ENCODE measurements at places on chromosomes 4 and X.

DNA sequence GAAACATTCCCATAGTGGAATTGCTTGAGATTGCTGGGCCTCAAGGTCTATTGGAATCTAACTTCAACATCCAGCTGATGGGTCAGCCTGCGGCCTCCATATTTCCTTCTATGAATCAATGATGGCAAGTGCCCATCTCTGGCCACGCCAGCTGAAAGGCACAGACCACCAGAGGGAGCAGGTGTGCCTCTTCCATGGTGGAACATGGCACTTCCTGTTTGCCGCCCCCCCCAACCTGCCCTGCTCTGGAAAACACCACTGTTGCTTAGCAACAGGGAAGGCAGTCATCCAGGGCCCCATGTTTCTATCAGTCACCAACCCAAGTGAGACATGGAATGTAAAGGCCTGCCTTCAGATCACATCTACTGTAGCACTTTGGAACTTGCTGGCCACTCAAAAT lies 11.6 kb downstream of the PAGE4 start:
- peak; percentile 34 for DNase-seq

- DNase-seq, result no peak
These were observed 22.1 kb downstream of the STAP1 start for GRCh38 chr4:67580577-67580976.

DNA sequence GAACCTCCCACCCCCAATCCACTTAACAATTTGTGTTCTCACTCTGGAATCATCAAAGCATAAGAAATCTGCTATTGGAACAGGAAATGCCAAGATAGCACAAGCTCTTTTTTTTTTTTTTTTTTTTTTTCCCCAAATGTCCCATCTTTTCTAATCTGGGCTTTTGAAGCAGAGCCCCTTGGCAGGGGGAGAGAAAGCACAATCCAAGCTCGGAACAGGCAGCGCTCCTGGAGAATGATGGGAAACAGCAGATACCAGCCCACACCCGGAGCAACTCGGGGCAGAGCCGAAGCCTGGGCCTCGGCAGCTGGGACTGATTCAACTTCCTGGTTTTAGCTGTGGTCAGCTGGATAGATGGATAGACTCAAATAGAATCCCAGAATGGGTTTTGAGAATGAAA lies 235.1 kb downstream of the QDPR start:
- no peak for DNase-seq

DNA sequence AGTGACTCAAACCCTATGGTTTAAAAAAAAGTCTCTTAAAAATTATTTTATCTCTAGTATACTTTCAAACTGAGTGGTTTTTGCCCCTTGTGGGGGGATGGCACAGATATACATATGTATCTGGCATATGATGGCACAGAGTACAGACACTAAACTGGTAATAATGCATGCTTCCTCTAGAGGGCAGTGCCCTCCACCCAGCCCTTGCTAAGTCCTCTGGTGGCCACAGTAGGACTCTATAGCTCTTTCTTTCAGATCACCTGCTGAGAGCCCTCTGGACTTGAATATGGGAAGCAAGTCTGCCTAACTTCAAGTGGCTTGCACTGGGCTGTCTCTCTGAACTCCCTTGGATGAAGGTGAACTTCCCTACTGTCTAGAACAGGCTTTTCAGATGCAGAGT lies 66.3 kb downstream of the TSPAN7 start:
- DNase-seq, result no peak

- no peak for DNase-seq
These were observed 223.8 kb downstream of the CHIC2 start for GRCh38 chr4:53840643-53841042.

- DNase-seq, result no peak
These were observed 1824.7 kb downstream of the PCDH7 start for GRCh38 chr4:32544846-32545245.

- no peak for DNase-seq
These were observed at the start of gene KLHL34 for GRCh38 chrX:21658152-21658737. TSS of gene KLHL34 (minus strand) at chrX:21658330. CDS start at chrX:21657788, 542 bp downstream.

- no peak for DNase-seq
These were observed 75.6 kb upstream of the AGA start for GRCh38 chr4:177517862-177518261.

- DNase-seq, result no peak
These were observed 1.8 kb downstream of the PROM1 start for GRCh38 chr4:16082041-16082425.

GRCh38 chr4:112808001-112808400 lies 171.1 kb downstream of the LARP7 start:
- no peak for DNase-seq

DNA sequence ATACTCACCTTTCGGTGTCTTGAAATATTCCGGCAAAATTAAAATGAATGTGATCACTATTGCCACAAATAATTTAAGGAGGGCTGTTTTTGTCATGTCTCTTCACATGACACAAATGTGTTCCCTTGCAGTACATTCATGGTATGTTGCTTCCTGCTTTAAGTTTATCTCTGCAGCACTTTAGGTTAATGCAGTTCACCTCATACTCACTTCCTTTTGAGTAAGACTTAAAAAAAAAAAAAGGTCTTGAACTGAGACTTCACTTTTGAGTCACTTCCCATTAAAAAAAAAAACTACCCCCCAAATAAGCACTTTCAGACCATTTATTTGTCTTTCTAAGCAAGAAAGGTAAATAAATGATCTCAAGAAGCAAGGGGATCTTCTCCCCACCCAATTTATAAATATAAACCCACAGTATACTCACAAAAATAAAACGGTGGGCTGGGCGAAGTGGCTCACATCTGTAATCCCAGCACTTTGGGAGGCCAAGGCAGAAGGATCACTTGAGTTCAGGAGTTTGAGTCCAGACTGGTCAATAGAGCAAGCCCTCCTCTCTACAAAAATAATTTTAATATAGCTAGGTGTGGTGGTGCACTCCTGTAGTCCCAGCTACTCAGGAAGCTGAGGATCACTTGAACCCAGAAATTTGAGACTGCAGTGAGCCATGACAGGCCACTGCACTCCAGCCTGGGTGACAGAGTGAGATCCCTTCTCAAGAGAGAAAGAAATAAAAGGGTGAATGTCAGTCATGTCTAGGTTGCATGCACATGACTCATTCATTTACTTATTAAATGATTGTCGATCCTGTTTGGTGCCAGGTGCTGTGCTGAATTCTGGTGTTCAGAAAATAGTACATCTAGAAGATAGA lies at the start of gene TMEM156:
TSS of gene TMEM156 (minus strand) at position 192 of the 868 bp plus-strand sequence. CDS start at position 96, 96 bp downstream.
- no peak for DNase-seq

DNA sequence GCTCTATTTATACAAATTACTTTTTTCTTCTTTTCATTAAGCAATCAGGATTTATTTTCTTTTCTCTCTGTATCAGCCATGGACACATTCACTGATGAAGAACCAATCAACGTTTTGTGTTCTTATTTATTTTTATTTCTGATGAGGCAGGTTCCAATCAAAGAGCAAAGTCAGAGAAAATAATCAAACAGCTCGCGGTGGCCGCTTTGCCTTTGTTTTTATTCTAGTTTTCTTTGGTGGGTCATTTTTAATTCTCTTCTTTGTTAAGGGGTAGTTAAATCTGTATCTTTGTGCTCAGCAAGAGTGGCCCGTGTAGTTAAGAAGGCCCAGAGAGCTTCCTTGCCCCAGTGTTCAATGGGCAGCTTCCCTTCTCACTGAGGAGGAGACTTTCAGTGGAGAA lies 71.4 kb downstream of the FBXO8 start:
- no peak for DNase-seq

- DNase-seq, result no peak
These were observed 142.5 kb downstream of the STAG2 start for GRCh38 chrX:124103966-124104365.

- DNase-seq, result no peak
These were observed 78.6 kb upstream of the BOD1L1 start for GRCh38 chr4:13706120-13706519.

DNA sequence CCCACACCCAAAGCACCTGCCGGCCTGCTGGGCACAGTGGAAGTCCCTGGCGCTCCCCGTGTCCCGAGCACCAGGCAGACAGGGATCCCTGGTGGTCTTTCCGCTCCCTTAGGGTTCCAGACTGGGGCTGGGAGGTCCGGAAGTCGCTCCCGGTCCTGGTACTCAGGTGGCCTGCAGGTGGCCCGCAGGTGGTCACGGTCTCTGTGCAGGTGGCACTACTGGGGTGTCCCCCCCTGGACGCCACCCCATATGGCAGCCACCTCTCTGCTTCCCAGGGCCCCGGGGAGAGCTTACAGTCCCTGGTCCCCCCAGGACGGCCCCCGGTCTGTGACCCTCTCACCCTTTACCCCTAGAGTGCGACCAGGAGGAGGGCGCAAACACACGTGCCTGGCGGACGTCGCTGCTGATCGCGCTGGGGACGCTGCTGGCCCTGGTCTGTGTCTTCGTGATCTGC lies 13.6 kb downstream of the SLC25A6 start:
- no peak for DNase-seq

- no peak for DNase-seq
These were observed 174.0 kb upstream of the MAP3K15 start for GRCh38 chrX:19689170-19689779.

DNA sequence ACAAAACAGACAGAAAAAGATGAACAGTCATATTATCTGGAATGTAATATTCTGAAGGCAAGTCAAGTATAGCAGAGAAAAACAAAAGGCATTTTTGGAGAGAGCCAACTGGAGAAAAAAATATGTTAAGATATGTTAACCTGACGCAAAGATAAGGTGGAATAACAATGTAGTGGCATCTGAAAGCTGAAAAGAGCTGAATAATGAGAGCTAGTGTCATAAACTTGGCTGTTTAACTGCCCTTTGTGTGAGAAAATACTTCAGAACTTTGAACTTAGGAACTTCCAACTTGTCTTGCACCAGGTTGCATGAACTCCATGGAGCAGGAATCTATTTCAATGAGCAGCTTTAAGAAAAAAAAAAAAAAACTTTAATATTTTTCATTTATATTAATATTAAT lies 32.9 kb downstream of the RAB33A start:
- no peak for DNase-seq

GRCh38 chrX:134622056-134622812 lies 36.0 kb downstream of the PLAC1 start:
- DNase-seq, result no peak

- DNase-seq, result no peak
These were observed 446.9 kb downstream of the BCOR start for GRCh38 chrX:39650768-39651347.

DNA sequence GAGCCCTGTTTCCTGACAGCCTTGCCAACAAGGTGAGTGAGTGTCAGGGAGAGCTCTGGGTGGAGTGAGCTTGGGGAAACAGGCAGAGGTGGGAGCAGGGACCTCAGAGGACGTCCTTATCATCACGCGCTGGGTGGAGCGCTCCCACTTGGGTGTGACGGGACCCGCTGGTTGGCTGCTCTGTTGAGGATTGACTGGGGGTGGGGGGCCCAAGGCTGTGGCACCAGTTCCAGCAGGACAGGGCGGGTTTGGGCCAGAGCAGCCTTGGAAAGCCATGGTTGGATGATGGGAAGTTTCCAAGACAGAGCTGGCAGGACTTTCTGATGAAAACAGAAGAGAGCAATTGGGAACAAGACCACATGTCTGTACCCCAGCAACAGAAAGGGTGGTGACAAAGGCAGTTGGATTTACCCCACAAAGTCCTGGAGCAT lies 3.0 kb upstream of the PCGF3 start:
- no peak for DNase-seq

- DNase-seq, result no peak
These were observed 55.7 kb downstream of the CPZ start for GRCh38 chr4:8648296-8648695.

- no peak for DNase-seq
These were observed 97.7 kb upstream of the ACSL4 start for GRCh38 chrX:109830704-109831206.

GRCh38 chrX:37711991-37712390 lies 26.4 kb downstream of the XK start:
- DNase-seq, result no peak

- no peak for DNase-seq
These were observed 4.7 kb downstream of the USP51 start for GRCh38 chrX:55484948-55485347.
